NCI-H2081 treated with DMSO at 0.1 percent for 48 hours (cell line): ENCODE measurements at places on chromosomes 5 and 9.

DNA sequence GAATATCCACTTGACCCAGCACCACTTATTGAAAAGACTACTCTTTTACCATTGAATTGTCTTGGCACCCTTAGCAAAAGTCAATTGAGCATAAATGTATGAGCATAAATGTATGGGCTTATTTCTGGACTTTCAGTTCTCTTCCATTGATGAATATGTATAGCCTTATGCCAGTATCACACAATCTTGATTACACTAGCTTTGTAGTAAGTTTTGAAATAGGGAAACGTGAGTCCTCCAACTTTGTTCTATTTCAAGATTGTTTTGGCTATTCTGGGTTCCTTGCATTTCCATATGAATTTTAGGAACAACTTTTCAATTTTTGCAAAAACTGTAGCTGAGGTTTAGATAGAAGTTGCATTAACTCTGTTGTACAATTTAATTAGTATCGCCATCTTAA is 601.0 kb downstream of the TLE1 start:
- no peak for DNase-seq

GRCh38 chr5:77843570-77844372 is 67.6 kb upstream of the TBCA start:
- DNase-seq: no peak

DNA sequence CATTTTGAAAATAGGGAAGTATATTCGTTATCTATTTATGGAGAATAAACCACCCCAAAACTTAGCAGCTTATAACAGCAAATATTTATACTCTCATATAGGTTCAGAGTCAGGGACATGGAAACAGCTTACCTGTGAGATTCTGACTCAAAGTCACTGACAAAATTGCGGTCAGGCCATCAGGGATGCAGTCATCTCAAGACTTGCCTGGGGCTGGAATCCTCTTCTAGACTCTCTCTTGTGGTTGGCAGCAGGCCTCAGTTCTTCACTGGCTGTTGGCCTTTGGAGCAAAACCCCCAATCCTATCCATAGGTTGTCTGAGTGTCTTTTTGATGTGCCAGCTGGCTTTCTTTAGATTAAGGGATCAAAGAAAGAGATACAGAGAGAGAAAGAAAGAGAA is 275.6 kb downstream of the SEC61B start:
- no peak for DNase-seq

- no peak for DNase-seq
Observed at GRCh38 chr9:118473521-118473920, 769.3 kb downstream of the TLR4 start.

GRCh38 chr9:96674906-96675538 is 19.9 kb upstream of the PRXL2C start:
- DNase-seq: no peak

DNA sequence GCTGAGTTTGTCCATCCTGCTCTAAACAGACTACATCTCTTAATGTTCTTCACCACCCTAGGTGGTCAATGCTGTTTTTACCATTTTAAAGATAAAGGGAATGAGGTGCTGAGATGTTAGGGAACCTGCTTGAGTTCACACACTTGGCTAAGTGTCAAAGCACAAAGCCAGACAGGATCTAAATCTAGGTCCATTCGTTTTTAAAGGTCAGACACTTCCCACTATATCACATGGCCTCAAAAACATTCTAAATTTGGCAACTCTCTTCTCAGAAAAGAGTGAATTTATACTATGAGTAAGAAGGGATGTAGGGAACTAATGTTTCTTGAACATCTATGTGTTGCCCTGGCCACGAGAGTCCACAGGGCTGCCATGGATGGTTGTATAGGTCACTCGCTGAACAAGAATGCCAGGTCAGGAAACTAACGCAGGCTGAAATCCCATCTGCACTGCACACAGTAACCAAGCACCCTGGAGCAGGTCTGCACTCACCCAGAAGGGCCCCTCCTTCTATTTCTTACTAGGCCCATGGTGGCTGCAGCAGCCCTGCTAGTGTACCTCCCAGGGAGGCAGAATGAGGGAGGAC is 213.0 kb downstream of the SPOCK1 start:
- DNase-seq: no peak

DNA sequence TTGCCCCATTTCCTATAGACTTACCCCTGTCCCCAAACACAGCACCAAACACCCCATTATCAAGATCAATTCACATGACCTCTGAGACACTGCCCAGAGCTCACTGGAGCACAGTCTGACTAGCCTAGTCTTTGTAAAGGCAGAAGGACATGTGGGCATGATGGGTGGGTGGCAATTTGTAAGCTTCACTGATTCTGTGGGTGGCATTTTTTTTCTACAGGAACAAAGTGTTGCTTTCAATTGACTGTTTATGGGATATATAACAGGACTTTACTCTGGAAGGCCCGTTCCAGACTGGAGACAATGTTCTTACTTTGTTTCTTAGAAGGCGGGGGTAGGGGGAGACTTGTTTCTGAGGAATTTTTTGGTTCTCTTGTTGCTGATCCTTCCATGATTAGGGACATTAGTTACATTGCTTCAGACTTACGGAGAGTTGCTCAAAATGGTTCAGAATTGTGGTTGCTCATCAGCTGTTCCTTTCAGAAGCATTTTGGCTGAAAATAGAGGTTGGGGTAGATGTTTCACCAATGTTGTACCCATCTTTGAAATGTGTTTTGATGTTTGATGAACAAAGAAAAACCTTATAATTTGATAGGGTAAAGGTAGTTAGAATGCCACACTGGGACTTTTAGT is 20.2 kb downstream of the NNT start:
- DNase-seq: no peak

DNA sequence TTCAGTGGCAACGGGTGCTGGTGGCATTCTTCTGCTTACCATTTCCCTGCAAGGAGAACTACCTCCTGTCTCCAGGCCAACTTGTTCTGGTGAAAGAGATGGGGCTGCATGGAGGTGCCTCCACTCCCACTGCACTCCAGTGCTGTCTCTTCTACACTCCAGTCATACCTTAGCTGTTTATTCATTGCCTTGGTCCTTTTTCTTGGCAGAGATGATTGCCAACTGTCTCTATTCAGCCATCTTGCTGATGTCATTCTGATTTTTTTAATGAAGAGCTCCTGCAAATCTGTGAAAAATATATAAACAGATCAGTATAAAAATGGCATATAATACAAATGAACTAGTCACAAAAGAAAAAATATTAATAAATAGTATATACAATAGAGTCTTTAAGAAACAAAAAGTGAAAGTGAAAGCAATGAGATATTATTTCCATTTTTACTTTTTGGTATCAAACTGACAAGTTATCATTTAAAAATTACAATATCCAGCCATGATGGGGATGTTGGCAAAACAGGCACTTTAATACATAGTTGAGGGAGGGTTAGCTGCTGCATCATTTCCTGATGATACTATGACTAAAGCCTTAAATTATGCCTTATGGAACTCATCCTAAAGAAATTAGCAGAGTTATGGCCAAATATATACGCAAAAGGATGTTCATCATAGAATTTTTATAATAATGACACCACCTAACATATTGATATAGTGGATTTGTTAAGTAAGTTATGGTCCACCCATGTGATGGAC is 109.4 kb downstream of the CARTPT start:
- DNase-seq: no peak

GRCh38 chr5:84113246-84114105 is 271.2 kb downstream of the EDIL3 start:
- peak; percentile 64 for DNase-seq
